ENCODE measurements at places on chromosomes 7 and 10. TPM values are rescaled to one million over a fixed set of nuclear protein-coding genes. Genes with fewer than 3 reads are reported as not detected.

SRRM3 gene
- total RNA-seq = not detected

NAT16 gene
- total RNA-seq = not detected

PTF1A gene
- not detected for total RNA-seq

PDE1C gene
- 1.2 TPM for total RNA-seq

IDI2 gene
- total RNA-seq = not detected

SLC13A1 gene
- total RNA-seq = not detected

AMZ1 gene
- 10.4 TPM for total RNA-seq

SPDYE11 gene
- total RNA-seq = not detected

PLCE1 gene
- total RNA-seq = 0.46 TPM
